ENCODE measurements at places on chromosomes 2 and 18.

DNA sequence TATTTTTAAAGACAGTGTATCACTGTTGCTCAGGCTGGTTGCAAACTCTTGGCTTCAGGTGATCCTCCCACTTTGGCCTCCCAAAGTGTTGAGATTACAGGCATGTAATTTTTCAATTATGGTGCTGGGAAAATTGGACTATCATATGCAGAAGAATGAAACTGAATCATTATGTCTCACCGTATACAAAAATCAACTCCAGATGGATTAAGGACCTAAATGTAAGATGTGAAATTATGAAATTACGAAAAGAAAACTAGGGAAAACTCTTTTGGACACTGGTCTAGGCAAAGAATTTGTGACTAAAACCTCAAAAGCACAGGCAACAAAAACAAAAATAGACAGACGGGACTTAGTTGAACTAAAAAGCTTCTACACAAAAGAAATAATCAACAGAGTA is 31.2 kb downstream of the MAP3K2 start:
- no peak for DNase-seq

GRCh38 chr2:134999521-134999920 is 47.7 kb downstream of the MAP3K19 start:
- DNase-seq, result no peak

GRCh38 chr18:55252901-55253300 is 293.6 kb upstream of the CCDC68 start:
- no peak for DNase-seq

DNA sequence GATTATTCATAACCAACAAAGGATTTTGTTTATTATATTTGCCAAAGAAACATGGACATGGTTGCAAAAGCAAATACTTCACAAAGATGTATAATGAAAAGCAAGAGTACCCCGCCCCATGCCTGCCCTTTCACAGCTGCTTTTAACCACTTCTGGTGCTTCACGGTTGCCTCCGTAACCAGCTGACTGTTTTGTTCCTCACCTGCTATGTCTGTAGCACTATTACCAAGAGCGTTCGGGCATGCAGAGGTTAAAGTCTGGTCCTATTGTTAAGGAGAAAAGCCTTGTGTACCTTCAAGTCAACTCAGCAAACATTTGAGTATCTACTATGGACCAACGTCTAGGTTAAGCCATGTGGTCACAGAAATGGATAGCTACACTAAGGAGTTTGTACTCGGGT is 115.2 kb upstream of the FOSL2 start:
- DNase-seq, result no peak

Measured in stimulated activated CD8-positive, alpha-beta memory T cell treated with anti-CD3 and anti-CD28 coated beads, Interleukin-4, amount 100 ng/mL, for 1 hour (primary cell).